Sciatic nerve (tissue), 2 donors: ENCODE measurements at places on chromosomes 6 and 20. TPM values are rescaled to one million over a fixed set of nuclear protein-coding genes. Genes with fewer than 3 reads are reported as not detected.

Gene KHDC1L
- not detected for total RNA-seq

Gene SMLR1
- total RNA-seq = not detected

Gene PLCG1
- 148 TPM for total RNA-seq

Gene SIRPB2
- 8.2 TPM for total RNA-seq

Gene MEP1A
- not detected for total RNA-seq

Gene NKAIN2
- total RNA-seq = 48.4 TPM

Gene JAG1
- 81.6 TPM for total RNA-seq

Gene APOBEC2
- not detected for total RNA-seq

Gene NOL4L
- 39.4 TPM for total RNA-seq

Gene TTLL9
- total RNA-seq = 7.1 TPM

Gene CDYL
- 40.3 TPM for total RNA-seq

Gene TUBB2B
- total RNA-seq = 39.4 TPM

Gene SASH1
- total RNA-seq = 118 TPM

Gene ZNF334
- total RNA-seq = 9.0 TPM

Gene CFAP61
- total RNA-seq = 0.40 TPM

Gene MLIP
- 396 TPM for total RNA-seq

Gene IRF4
- total RNA-seq = 4.7 TPM

Gene CGA
- total RNA-seq = not detected

Gene SOX18
- 134 TPM for total RNA-seq

Gene HUS1B
- total RNA-seq = 2.0 TPM

Gene GJA1
- total RNA-seq = 80.5 TPM

Gene CPNE5
- 6.9 TPM for total RNA-seq

Gene WFDC10A
- total RNA-seq = not detected

Gene C6orf15
- total RNA-seq = not detected

Gene DUSP15
- total RNA-seq = 49.5 TPM

Gene SNAP91
- total RNA-seq = 2.7 TPM

Gene HLA-DQA1
- total RNA-seq = 26.0 TPM

Gene DCDC2
- total RNA-seq = not detected

Gene TAF8
- total RNA-seq = 28.6 TPM

Gene ZNF831
- 0.36 TPM for total RNA-seq

Gene BHLHE23
- total RNA-seq = not detected

Gene SAPCD1
- 4.9 TPM for total RNA-seq

Gene SAMD10
- 2.9 TPM for total RNA-seq

Gene TXLNB
- total RNA-seq = 1.7 TPM

Gene TAGAP
- total RNA-seq = 8.0 TPM

Gene GPX6
- not detected for total RNA-seq

Gene ASIP
- total RNA-seq = 3.0 TPM

Gene SLC44A4
- total RNA-seq = 2.1 TPM

Gene PHACTR3
- total RNA-seq = not detected

Gene CDSN
- total RNA-seq = not detected
